Hematopoietic multipotent progenitor cell treated with erythropoietin and hydrocortisone succinate and interleukin-3 and kit ligand, for 6 days (in vitro differentiated cells): ENCODE measurements at places on chromosomes 6 and 20.
A peak's percentile ranks its signal among the peaks of the same experiment; 100 is the strongest.

GRCh38 chr6:128519931-128520435 lies 416 bp downstream of the PTPRK start:
- DNase-seq = peak; percentile 2

DNA sequence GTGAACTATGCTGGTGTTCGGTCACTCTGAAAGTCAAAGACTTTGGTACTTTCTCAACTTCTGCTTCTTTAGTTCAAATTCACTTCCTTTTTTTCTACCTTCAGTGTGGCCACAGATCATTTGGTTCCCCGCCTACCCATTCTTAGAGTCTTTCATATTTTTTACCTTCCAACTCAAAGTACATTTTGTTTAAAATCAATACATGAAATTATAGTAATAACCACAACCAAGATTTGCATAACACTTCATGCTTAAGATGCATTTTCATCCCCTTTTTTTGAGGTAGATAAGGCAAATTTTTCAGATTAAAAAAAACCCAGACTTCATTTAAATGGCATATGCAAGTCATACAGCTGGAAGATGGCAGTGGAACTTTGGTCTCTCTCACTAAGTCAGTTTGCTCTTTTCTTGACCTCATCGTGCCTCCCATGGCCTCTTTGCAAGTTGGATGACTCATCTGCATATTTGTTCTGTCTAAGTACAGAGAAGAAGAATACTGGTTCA lies 11.9 kb upstream of the CNR1 start:
- no peak for DNase-seq

DNA sequence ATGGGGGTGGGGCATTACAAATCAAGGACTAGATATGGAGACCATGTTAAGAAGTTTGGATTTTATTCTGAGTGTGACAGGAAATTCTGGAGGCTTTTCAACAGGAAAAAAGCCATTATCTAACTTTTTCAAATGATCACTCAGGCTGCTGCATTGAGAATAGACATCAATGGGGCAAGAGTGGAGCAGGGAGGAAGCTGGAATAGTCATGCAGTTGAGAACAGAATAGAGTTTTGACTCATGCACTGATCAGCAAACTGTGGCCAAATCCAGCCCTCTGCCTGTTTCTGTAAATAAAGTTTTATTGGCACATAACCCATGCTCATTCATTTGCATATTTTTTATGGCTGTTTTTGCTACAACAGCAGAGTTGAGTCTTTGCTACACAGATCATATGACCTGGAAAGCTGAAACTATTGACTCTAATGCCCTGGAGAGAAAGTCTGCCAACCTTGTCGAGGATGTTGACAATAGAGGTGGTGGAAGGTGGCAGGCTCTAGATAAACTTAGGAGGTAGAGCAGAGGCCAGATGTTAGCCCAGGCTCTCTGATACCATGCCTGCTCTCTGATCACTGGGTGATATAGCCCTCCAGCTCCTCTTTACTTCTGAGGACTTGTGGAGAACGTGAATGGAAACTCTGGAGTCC lies 441.8 kb downstream of the PTPRT start:
- DNase-seq = no peak

GRCh38 chr6:157224951-157225574 lies 98.3 kb downstream of the TMEM242 start:
- DNase-seq = no peak

GRCh38 chr6:5084781-5085647 lies at the start of gene PPP1R3G:
Gene PPP1R3G (plus strand): TSS chr6:5085341. CDS start chr6:5085486, 145 bp downstream.
- peak; percentile 46 for DNase-seq
